ENCODE measurements at places on chromosomes 5 and 9.

- H3K27me3 ChIP-seq, result peaks cover 3% of the 10 kb centered on the region
- H3K4me3 ChIP-seq, result no peak overlapping the region
- no peaks in the 10 kb centered on the region for H3K4me1 ChIP-seq
- DNase-seq, result no peak
Measured at GRCh38 chr5:139882961-139883539, 87.4 kb downstream of the PSD2 start.

- no peak overlapping the region for H3K27ac ChIP-seq
- DNase-seq, result no peak
- peaks cover 6% of the 10 kb centered on the region for H3K4me1 ChIP-seq
- no peaks in the 10 kb centered on the region for H3K36me3 ChIP-seq
Measured at GRCh38 chr5:149418910-149419531, 39.9 kb upstream of the IL17B start.

DNA sequence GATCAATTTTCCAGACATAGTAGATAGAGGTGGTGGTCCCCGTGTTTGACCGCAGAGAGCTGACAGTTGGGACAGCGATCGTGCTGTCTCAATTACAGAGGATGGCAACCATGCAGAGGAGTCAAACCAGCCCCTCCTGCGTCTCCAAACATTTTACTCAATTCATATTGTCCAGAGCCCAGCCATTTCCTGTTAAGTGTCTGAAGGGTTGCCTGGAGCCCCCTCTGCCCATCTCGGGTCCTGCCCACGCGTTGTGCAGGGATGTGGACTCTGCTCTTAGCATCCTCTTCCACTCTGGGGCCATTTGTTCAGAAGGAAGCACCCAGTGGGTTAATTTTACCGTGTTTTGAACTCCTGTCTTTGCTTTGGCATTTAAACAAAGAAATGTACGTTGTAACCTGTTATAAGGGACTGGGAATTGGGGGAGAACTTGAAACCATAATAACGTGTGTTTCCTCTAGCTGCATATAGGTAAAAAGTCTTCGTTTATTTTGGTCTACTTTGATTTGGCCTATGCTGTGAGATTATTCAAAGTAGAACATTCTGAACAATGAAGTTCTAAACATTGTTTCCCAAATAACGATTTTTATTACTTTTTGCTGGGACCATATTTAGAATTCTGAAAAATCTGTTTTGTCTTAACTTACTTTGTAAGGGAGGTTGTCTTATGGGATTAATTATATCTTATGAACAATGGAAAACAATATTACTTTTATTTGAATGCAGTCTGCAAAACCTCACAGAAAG is 876 bp downstream of the EGFLAM start:
- no peaks in the 10 kb centered on the region for H3K36me3 ChIP-seq
- H3K4me3 ChIP-seq, result no peak overlapping the region
- peaks cover 10% of the 10 kb centered on the region for H3K27me3 ChIP-seq
- DNase-seq, result no peak
- no peak overlapping the region for H3K27ac ChIP-seq

DNA sequence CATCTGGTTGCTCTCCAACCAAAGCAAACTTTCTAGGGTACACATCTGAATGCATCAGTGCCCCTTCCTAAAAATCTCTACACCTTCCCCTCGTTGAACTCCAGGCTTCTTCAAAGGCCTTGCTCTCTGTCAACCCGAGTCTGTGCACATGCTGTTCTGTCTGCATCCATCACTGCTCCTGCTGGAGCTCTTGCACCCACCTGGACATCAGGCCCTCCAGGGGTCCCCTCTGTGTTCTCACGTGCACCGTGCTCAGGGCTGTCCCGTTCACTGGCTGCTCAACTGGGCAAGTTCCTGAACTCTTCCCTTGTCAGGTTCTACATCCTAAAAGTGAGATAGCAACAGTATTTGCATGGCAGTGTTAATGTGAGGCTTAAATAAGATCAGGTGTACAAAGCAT is 62.7 kb upstream of the ANGPTL2 start:
- H3K27ac ChIP-seq, result no peak overlapping the region
- H3K4me3 ChIP-seq, result no peak overlapping the region
- H3K36me3 ChIP-seq, result no peaks in the 10 kb centered on the region
- no peaks in the 10 kb centered on the region for H3K4me1 ChIP-seq

Measured in CD8-positive, alpha-beta memory T cell (primary cell).